ENCODE measurements at places on chromosomes 1 and 21.

DNA sequence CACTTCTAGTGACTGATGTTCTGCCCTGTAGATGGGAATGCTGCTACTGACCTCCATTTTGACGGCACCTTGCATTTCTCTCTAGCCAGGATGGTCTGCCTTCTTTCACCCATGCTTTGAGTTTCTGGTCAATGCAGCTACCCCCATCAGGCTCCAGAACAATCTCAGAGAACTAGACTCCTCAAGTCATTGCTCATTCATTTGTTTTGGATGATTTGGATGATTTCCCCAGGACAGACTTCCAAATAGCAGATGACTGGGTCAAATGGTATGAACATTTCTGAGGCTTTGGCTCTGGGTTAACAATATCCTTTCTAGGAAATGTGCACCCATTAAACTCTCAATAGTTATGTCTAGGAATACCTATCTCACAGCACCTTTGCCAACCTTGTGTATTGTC lies 63.9 kb downstream of the CSMD2 start:
- no peak for DNase-seq

DNA sequence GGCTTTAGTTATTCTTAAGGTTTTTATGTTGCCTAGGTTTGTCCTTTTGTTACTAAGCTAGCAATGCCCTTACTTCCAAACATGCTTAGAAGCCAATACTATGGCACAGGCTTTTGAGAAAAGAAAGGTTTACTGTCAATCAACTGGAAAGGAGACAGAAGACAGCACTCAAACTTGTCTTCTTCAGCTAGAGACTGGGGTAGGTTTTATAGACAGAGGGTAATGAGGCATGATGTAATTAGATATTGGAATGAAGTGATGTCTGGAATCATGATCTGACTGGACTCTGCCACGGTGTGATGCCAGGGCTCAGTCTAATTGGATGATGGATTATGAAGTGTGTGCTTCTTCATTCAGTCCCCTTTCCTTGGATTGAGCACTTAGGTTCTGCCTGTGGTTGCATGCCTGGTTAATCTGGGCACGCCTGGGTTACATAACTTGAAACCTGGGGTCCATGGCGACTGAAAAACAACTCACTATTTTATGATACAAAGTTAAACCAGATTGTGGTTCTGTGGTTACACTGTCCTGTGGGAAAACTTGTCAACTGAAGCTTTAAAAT lies 625.8 kb downstream of the BRINP3 start:
- no peak for DNase-seq

DNA sequence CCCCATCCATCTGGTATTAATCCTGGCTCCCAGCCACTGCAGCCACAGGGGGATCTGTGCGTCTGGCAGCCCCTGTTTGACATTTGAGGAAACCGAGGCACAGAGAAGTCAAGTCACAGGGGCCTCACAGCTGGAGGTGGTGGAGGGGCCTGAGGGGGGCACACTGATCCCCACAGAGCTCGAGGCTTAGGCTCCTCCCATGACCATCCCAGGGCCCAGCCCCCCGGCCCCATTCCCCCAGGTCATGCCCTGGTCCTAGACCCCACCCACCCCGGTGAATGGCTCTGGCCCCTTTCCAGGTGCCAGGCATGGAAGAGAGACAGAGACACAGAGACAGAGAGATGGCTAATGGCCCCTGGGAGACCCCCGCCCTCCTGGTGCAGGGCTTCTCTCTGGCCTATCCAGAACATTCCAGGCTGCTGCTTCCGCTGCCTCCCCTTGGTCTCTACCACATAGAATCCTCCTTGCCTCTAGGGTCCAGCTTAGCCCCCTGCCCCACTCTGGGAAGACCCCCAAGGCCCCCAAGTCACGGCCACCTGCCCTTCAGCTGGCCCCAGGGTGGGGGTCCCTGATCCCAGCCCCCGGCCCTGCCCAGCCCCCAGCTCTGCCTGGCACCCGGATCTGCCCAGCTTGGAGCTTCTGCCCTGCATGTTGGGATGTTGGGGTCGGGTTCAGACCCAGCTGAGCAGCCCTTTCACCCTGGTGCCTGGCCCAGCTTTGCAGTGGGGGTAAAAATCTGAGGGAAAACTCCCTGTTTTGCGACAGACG lies 29.2 kb upstream of the LRRC3 start:
- DNase-seq = no peak

DNA sequence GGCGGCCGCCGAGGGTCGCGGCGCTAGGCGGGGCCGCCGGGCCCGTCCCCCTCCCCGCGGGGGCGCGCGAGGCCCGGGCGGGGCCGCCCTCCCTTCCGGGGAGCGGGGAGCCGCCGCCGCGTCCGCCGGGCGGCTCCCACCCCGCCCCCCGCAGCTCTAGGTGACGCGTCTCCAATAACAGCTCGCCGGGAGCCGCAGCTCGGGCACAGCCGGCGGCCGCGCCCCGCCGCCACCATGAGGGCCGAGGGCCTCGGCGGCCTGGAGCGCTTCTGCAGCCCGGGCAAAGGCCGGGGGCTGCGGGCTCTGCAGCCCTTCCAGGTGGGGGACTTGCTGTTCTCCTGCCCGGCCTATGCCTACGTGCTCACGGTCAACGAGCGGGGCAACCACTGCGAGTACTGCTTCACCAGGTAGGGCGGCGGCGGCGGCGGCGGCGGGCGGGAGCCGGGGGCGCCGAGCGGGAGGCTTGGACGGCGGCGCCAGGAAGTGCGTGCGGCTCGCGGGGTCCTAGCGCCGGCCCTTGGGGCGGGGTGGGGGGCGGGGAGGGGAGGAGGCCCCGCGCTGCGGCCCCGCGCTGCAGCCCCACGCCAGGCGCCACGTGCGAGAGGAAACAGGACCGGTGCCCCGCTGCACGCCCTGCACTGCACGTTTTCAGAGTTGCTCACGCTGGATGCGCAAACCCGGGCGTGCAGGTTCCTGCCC lies at the start of gene SMYD2:
Gene SMYD2, plus strand, starts transcription at position 139 of the 699 bp plus-strand sequence. Its CDS starts 96 bp downstream, at position 235.
- DNase-seq = peak; percentile 68

- no peak for DNase-seq
These were observed 107.7 kb upstream of the ZNF648 start for GRCh38 chr1:182169203-182169602.

GRCh38 chr1:3551290-3551678 lies 60.0 kb downstream of the MEGF6 start:
- no peak for DNase-seq

GRCh38 chr1:17617787-17618557 lies 78.5 kb downstream of the ARHGEF10L start:
- no peak for DNase-seq

- DNase-seq = peak; percentile 20
These were observed 38.8 kb downstream of the HLCS start for GRCh38 chr21:36927719-36928117.

GRCh38 chr1:202247837-202248795 lies 54.5 kb downstream of the LGR6 start:
- peak; percentile 89 for DNase-seq

DNA sequence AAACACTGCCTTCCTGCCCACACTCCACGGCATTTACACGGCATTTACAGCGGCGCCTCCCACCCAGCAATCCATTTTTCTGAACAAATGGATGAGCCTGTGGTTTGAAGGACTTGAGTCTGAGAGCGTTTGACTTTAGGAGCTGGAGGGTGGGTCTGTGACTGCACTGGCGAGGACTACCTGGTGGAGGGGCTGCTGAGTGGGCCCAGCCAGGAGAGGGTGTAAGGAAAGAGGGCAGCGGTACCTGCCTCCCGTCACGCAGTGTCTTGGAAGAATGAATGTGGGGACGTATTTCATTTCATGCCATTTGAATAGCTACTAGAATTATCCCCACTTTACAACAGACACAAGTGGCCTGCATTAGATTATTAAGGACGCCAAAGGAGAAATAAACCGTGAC lies 62.9 kb downstream of the B3GALT5 start:
- no peak for DNase-seq

DNA sequence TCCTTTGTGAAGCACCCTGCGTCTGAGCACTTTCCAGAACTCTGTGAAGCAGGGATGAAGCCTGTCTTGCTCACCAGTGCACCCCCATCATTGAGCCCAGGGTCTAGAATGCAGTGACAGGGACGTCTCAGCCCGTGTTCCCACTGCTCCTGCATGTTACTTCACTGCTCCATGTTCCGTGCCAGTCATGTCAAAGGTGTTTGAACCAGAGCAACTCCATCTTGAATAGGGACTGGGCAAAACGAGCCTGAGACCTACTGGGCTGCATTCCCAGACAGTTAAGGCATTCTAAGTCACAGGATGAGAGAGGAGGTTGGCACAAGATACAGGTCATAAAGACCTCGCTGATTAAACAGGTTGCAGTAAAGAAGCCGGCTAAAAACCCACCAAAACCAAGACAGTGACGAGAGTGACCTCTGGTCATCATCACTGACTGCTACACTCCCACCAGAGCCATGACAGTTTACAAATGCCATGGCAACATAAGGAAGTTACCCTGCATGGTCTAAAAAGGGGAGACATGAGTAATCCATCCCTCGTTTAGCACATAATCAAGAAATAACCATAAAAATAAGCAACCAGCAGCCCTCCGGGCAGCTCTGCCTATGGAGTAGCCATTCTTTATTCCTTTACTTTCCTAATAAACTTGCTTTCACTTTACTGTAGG lies 63.2 kb downstream of the SDC3 start:
- no peak for DNase-seq

GRCh38 chr1:160189649-160190625 lies at the start of gene CASQ1:
Gene CASQ1, plus strand, starts transcription at chr1:160190575. Its CDS starts 177 bp downstream, at chr1:160190752.
- DNase-seq = no peak

GRCh38 chr1:197141575-197141974 lies 4.9 kb downstream of the ASPM start:
- DNase-seq = no peak

DNA sequence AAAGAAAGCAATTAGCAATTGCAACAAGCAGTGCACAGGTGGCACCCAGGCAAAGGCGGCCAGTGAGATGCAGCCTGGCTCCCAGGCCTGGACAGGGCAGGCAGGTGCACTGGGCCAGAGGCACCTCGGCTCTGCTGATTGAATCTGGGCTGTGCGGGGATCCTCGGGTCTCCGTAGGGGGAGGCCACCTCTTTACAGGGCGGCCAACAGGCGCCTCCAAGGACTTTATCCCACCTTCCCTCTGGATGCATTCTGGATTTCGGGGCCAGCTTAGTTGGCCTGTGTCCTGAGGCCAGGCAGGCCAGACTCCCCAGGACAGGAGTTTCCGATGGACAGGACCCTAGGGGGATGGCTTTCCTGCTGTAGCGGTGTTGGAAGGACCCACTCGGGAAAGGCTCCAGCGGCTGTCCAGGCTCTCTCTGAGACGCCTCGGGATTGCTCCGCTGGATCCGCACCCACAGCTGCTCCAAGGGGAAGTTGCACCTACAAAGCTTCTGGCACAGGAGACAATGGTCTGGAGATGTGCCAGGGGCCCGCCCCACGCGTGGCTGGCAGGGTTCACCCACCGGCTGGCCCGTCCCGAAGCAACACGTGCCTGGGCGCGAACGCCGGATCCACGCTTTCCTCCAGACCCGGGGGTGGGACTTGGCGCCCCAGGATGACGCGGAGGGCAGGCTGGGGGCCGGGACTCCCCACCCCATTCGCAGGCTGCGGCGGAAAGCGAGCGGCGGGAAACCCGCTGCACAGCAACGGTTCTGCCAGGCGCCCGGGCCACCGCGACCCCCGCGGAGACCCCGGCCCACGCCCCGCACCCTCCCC lies 810 bp downstream of the SLC19A1 start:
- DNase-seq = peak; percentile 65

DNA sequence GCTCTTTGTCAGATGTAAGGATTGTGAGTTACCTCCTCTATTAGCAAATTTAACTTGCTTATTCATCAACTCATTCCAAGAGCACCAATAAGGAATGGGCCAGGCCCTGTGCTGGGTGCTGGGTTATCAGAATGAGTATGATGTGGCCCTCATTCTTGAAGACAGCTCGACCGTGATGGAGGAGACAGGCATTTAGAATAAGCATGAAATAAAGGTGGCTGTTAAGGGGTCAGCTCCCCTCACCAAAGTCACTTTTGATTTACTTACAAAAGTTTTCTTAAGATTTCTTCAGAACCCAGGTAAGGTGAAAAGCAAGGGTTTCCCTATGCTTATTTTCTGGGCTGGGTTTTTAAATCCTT lies 15.3 kb upstream of the PADI1 start:
- no peak for DNase-seq

DNA sequence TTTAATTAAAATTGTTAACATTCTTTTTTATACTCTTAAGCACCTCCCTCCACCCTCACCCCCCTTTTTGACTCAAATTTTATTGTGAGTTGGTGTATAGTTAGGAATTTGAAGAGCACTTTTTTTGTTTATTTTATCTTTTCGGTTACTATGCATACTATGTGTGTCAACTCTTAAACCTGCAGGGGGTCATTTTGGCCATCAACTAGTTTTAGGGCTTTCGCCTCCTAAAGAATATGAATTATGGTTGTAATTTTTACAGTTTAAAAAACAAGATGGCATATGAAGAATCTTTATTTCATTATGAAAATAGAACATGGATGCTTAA lies 9.7 kb downstream of the BACH1 start:
- no peak for DNase-seq

DNA sequence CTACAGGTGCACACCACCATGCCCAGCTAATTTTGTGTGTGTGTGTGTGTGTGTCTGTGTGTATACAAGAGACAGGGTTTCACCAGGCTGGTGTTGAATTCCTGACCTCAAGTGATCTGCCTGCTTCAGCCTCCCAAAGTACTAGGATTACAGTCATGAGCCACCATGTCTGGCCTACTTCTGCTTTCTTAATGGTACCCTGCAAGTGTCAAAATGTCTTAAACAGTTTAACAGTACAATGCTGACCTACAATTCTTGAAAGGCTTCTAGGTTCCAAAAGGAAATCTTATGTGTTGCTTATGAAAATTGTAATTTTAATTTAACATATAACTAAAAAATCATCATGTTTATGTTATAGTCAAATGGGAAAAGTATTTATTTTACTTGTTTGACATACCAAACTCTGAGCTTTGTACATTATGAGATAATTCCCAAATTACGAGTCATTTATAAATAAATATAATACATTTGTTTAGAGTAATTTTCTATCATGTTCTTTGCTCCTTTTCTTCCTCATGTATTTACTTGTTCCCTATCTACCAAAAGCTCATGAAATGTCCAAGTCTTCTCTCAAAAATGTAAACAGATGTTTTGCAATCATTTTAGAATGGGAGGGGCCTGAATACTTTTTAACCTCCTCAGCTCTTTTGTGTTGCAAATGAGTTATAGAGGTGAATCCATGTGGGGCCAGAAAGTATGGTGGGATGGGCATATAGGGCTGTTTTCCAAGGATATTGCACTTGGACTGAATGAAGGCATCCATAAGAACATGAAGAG lies 8.4 kb upstream of the VCAM1 start:
- no peak for DNase-seq

GRCh38 chr1:154881820-154882535 lies 11.9 kb upstream of the KCNN3 start:
- no peak for DNase-seq

GRCh38 chr1:42947965-42948732 lies 10.5 kb downstream of the SLC2A1 start:
- no peak for DNase-seq

- DNase-seq = no peak
These were observed 33.0 kb downstream of the EPHX1 start for GRCh38 chr1:225842788-225843425.

- DNase-seq = peak; percentile 49
These were observed 185.2 kb downstream of the FAF1 start for GRCh38 chr1:50774759-50775351.
